ENCODE measurements at places on chromosomes 16 and 17.

DNA sequence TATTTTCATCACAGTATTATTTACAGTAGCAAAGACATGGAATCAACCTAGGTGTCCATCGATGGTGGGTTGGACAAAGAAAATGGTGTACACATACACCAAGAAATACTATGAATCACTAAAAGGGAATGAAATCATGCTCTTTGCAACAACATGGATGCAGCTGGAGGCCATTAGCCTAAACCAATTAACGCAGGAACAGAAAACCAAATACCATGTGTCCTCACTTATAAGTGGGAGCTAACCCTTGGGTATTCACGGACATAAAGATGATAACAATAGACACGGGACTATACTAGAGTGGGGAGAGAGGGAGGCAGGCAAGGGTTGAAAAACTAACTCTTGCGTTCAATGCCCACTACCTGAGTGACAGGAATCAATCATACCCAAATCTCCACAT is 41.0 kb downstream of the MRPS23 start:
- no peak for DNase-seq

GRCh38 chr17:36684134-36684533 is 82.8 kb downstream of the MRM1 start:
- DNase-seq, result no peak

GRCh38 chr16:85215478-85216118 is 103.3 kb upstream of the CIBAR2 start:
- no peak for DNase-seq

- no peak for DNase-seq
Observed at GRCh38 chr17:48559840-48560817, 15.2 kb upstream of the HOXB2 start.

GRCh38 chr17:68306819-68307218 is 15.5 kb downstream of the ARSG start:
- no peak for DNase-seq

DNA sequence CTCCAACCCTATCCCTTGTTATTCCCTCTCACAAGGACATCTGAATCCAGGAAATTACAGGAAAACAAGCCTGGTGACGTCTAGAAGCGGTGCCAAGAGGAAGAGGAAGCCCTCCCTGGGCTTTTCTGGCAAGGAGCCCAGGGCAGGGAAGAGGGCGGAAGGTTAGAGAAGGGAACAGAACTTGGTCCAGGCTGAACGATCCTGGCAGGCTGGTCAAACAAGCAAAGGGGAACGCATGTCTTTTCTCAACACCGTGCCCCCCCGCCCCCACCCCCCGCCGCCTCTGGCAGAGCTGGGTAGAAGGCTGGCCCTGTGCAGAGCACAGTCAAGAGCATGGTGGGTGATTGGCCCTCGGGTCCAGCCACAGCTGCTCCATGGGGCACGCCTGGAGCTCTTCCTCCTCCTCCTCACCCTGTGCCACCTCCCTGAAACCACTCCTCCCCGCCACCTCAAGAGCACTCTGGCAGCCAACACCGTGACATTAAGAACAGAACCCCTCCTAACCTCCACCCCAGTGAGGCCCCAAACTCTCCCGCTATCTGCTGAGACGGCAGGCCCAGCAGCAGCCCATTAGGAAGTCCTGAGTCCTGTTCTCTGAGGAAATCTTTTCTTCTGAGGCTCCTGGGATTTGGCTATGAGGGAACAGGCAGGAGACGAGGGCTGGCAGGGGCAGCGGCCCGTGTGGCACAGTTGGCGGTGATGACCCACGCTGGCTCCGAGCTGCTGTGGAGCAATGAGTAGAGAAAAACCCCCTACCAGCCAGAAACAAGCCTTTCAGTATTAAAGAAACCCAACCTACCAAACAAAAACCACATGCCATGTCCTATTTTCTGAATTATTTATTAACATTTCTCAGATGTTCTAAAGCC is 7.3 kb downstream of the C16orf86 start:
- DNase-seq, result peak; percentile 86

DNA sequence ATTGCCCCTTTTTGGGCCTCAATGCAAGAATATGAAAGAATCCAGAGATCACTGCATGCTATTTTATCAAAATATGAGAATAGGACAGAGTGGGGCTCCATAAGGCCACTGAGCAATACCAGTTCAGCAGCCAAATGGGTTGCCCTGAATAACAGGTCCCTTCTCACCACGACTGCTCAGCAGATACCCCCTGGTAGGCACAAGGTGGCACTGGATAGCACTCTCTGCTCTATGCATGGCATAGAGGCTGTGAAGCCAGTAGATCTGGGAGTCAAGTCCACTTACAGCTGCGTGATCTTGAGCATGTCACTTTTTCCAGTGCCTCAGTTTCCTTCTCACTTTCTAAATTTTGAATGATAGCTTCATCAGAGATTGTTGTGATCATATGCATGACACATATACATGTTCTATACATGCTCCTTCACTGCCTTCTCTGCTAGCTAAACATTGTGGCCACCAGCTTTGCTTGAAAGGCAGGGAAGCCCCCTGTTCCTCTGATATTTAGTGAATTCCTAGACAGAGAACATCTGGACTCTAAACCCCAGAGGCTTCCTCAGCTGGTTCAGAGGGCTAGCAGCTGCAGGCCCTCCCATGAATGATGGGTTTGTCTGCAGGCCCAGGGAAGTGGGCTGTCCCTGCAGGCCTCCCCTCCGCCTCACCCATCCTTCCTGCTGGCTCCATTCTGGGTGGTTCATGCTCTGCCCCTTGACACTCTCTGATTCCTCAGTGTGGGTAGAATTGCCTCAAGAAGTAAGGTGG is 84.9 kb upstream of the ASIC2 start:
- no peak for DNase-seq

DNA sequence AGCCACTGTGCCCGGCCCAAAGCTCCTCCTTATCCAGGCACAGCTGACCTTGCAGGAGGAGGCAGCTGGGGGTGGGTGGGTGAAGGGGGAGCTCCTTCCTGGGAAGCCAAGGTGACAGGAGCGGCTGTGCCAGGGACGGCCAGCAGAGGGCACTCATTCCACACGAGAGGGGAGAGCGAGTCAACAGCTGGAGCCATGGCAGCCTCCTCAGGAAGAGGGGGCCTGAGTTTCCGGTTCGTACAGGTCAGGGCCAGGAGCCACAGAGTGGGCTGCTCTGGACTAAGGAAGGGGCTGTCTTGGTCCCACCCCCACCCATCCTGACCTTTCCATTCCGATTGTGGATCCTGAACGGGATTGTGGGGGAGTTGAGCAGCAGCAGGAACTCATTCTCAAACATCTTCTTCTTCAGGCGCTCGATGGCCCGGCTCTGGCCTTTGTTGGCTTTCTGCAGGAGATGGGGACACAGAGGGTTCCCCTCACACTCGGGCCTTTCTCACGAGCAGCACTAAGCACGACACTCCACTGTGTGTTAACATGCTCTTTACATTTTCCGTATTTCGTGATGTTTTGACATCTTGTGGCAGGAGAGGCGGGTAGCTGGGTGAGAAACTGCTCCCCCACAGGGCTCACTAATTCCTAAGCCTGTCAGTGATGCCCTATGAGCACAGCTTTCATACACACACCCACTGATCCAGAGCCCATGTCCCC is 61.6 kb downstream of the TIMM22 start:
- peak; percentile 65 for DNase-seq

DNA sequence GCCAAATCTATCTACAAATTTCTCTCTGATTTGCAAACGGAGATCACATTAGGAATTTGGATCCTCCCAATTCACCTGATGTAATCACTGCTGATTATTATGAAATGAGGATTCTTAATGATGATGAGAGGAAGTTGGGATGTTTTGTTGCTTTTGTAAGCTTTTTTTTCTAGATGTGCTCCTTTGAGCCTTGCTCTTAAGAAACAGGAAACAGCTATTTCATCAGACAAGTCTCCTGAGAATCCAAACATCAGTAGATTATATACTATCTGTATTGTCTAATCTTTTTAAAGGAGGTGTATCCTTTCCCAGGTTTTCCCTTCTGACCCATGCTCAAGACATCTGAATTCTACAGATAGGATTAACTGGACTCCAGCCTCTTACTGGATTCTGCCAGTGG is 73.3 kb downstream of the KIF2B start:
- DNase-seq, result no peak

GRCh38 chr16:56013962-56014552 is 138.9 kb upstream of the CES5A start:
- DNase-seq, result peak; percentile 40

GRCh38 chr16:28126684-28127620 is 63.4 kb upstream of the GSG1L start:
- DNase-seq, result no peak

- no peak for DNase-seq
Observed at GRCh38 chr17:27078296-27078695, 215.6 kb upstream of the WSB1 start.

GRCh38 chr16:27005386-27005785 is 61.3 kb upstream of the C16orf82 start:
- DNase-seq, result no peak

DNA sequence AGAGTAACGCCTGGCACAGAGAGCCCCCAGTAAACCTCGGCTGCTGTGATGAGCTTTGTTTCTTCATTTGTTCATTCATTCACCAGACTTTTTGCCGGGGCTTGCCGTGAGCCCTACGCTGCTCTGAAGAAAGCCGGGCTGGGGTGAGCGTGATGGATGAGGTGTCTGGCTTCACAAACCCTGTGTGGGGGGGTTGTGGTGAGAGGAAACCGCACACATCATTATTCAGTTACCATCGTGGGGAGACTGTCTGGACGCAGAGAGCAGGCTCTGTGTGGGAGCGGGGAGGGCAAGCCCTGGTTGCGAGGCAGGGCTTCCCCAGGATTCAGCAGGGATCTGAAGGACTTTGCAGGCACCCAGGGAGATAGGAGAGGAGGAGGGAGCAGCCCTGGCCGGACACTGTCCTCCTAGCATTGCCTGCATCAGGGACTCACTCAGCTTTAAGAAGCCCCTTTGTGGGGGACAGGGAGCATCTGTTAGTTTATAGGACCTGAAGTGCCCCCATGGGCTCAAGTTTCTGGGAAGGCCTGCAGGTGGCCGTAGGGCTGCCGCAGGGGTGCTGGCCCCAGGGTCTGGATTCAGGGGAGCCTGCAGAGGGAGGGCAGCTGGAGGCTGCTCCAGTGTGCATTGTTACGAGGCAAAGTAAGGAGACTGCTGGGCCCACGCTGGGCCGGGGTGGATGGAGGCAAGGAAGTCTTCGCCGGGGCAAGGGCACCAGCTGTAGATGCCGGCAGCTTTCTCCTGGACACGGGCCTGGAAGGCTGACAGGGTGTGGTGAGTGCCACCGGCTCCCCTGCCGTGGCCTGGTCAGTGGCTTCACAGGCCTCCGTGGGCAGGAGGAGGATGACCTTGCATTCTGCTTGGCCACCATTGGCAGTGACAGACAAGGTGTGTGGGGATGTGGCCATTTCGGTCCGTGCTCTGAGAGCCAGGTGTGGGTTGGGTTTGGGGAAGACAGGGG is 334.5 kb downstream of the SEC14L1 start:
- DNase-seq, result no peak

DNA sequence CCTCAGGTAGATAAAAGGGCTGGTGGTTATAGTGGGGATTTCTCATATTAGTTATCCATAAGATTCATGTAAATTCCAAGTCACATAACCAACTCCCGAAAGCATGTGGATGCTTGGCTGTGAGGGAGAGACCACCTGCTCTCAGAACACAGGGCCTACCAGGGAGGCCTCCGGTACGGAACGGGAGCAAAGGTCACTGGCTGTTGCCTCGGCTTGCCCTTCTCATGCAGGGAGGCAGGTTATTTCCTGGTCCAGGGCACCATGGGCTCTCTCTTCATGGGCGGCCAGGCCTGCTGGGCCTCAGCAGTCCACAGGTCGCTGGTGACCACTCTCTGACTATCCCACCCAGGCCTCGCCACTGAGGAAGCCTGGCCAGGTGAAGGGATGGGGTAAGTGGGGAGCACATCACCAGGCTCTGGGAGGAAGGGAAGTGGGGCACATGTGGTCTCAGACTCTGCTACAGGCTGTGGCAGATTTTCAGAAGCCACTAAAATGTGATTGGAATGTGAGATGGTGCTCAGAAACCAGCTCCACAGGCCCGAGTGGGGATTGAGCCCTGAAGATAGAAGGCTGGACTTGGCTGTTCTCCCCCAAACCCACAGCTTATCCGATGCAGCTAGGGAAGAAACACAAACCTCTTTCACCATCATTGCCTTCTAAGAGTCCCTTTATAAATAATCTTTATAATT is 45.4 kb downstream of the HNF1B start:
- no peak for DNase-seq

DNA sequence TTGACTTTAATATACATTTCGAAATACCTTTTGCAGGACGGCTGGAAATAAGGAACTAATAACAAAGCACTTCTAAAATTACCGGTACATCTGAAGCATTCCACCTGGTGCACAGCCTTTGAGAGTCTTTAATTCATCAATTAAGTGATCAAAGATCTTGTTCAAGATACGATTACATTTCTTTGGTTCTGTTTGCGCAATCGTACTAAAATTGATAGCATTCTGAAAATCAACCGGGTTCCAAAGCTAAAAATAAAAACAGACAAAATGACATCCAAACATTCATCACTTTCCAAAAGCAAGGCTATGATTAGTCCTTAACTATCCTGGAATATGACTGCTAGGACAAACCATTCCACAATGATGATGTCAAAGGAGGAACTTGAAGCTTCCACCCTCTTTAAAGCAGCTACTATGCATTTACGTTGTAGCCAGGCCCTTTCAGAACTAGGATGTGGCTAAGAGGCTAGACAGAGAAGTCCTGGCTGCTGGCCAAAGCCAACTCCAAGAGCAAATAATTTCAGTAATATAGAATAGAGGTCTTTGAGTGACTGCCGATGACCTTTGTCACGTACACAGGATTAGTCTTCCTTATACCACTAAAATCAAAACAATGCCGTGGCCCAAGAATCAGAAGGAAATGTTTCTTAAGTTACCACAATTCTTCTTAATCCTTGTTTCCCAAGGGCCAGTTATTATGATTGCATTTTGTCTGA is 299.8 kb upstream of the PSMD7 start:
- peak; percentile 95 for DNase-seq

GRCh38 chr17:33732116-33732515 is 439.0 kb upstream of the ASIC2 start:
- DNase-seq, result no peak

DNA sequence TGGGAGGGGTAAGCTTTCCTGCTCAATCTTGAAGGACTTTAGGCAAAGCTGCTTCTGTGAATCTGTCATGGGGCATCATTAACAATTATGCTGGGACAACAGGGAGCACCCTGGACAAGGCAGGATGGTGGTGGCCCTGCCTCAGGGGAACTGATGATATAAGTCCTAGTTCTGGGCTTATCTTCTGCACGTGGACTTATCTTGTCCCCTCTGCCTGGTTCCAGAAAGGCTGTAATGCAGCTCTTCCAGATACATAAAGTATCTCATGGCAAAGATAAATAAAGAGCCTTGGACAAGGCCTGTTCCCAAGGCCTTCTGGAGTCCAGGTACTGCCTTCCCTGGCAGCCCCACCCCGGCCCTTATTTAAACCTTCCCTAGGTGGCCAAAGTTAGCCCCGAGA is 6.0 kb upstream of the ZNF385C start:
- no peak for DNase-seq

Measured in mucosa of descending colon (tissue), 3 donors.